ENCODE measurements at places on chromosomes 5 and 9. TPM values are rescaled to one million over a fixed set of nuclear protein-coding genes. Genes with fewer than 3 reads are reported as not detected.

Gene IRX1
- not detected for total RNA-seq

Gene SLC35A4
- total RNA-seq = 60.5 TPM

Gene BSPRY
- total RNA-seq = not detected

Gene BAAT
- total RNA-seq = not detected

Gene LSM11
- 4.4 TPM for total RNA-seq

Gene PCDHGB6
- 0.73 TPM for total RNA-seq

Data from mammary microvascular endothelial cell (primary cell).